ENCODE measurements at places on chromosomes 2 and 18.

DNA sequence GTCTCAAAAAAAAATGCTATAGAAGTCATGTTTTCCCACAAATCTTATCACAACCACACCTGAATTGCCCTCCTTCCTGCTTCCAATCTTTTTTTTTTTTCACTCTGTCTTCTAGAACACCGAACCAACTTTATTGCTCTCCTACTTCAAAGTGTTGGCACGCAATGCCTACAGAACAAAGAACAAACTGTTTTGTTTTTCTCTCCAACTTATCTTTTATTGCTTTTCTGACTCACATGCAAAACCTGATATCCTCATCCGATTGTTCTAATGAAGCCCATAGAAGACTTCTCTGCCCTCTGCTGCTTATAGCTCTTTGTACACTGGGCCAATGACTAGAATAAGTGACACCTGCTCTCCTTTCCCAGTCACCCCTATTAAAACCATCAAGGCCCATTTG lies 602.8 kb downstream of the EPHA4 start:
- no peak for DNase-seq

GRCh38 chr2:68091439-68092034 lies 28.7 kb upstream of the C1D start:
- DNase-seq, result no peak

DNA sequence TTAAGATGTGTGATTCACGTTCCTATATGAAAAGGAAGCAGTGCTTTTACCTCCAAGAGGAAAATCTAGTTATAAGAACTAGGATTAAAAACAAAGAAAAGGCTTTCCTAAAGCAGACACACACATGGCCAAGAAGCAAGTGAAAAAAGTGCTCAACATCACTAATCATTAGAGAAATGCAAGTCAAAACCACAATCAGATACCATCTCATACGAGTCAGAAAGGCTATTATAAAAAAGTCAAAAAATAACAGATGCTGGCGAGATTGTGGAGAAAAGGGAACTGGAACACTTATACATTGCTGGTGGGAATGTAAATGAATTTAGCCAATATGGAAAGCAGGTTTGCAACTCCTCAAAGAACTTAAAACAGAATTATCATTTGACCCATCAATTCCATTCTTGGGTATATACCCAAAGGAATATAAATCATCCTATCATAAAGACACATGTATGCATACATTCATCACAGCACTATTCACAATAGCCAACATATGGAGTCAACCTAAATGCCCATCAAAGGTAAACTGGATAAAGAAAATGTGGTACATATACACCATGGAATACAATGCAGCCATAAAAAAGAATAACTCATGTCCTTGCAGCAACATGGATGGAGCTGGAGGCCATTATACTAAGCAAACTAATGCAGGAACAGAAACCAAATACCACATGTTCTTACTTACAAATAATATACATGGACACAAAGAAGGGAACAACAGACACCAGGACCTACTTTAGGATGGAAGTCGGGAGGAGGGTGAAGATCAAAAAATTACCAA lies 285.3 kb downstream of the RAD51AP2 start:
- no peak for DNase-seq

DNA sequence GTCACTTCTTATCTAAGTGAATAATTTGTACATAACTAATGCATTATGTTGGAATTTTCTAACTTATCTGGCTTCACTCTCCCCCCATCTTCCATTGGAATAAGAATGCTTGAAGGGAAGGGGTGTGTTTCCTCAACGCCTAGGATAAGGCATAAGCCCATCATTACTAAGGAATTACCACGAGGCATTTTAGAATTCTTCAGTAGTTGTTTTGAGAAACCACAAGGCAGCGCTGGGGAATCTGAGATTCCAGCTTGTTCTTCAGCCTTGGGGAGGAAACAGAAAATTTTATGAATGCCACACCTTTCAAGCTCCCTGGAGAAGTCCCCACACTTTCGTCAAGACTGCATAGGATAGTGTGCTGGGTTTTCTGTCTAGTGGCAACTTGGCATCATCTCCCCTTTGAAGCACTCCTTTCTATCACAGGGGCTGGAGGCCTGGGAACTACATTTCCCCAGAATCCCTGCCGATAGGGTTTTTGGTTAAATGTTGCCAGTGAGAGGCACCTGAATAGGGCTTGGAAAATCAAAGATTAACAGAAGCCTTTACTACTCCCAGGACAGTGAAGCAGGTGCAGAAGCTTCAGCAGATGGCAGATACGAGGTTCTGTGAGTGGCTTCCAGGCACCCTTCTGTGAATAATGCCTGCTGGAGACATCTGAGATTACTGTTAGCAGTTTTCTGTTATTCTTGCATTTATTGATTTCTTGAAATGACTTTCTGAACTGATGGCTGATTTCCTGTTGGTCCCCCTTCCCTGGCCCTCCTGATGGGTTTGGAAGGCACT lies 192.7 kb upstream of the REV1 start:
- DNase-seq, result no peak
